ENCODE measurements at places on chromosomes 1 and 21. TPM values are rescaled to one million over a fixed set of nuclear protein-coding genes. Genes with fewer than 3 reads are reported as not detected.

GRCh38 chr1:108878678-108879077 lies 1.9 kb downstream of the GPSM2 start:
- no peak for DNase-seq
- peak overlapping the region; percentile 57 for H3K27ac ChIP-seq
- peak overlapping the region; percentile 44 for H3K4me3 ChIP-seq
- no peaks in the 10 kb centered on the region for H3K36me3 ChIP-seq
- H3K27me3 ChIP-seq: no peaks in the 10 kb centered on the region

Gene VWA5B1
- not detected for total RNA-seq

DNA sequence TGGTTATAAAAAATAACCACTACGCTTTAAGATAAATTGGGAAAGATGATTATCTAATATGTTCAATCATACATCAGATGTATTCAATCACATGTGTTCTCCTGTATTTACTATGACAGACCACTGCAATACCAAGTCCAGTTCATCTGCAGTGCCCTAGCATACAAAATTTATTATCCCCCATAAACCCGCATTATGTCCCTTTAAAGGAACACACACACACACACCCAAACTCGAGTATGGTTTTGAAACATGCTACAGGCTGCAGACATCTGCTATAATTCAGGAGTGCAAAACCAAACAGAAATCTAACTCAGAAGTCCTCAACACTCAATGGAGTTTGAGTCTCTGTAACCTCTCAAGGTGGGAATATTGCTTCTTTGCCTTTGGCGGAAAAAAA lies 14.9 kb downstream of the ODF2L start:
- no peak for DNase-seq
- H3K4me1 ChIP-seq: peaks cover 20% of the 10 kb centered on the region
- no peak overlapping the region for H3K27ac ChIP-seq

DNA sequence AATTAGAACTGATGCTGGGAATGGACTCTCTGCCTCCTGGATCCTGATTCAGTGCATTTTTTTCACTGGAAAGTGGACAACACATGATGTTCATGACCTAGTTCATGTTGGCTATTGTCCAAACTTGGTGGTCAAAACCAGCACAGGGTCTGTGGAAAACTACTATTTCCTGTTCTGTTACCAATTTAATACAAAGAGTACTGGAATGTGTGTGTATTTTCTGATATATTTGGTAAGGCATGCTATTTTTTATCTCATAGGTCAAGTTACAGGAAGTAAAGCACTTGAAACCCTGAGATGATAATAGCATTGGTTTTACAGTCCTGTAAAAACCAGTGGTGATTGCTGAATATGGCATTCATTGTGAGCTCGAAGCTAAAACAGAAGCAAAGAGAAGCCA lies 89.9 kb downstream of the SGIP1 start:
- no peak overlapping the region for H3K4me3 ChIP-seq
- DNase-seq: no peak
- H3K4me1 ChIP-seq: peaks cover 18% of the 10 kb centered on the region
- H3K27me3 ChIP-seq: no peaks in the 10 kb centered on the region

DNA sequence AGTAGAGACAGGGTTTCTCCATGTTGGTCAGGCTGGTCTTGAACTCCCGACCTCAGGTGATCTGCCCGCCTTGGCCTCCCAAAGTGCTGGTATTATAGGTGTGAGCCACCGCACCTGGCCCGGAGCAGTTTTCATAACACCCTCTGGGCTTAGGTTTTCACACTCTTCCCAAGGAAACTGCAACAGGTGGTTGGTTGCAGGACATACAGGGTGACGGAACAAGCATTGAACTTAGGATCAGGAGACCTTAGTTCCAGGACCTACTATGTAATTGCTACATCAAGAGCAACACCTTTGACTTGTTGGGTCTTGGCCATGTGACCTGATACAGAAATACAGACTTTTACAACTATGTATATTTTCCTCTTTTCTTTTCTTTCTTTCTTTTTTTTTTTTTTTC lies 37.9 kb downstream of the MFSD2A start:
- H3K4me1 ChIP-seq: no peaks in the 10 kb centered on the region
- H3K27me3 ChIP-seq: peaks cover 6% of the 10 kb centered on the region
- DNase-seq: no peak

Gene TACSTD2
- not detected for total RNA-seq

- H3K4me3 ChIP-seq: no peak overlapping the region
- H3K4me1 ChIP-seq: peaks cover 51% of the 10 kb centered on the region
- H3K27me3 ChIP-seq: no peaks in the 10 kb centered on the region
- DNase-seq: no peak
- H3K27ac ChIP-seq: no peak overlapping the region
These were observed 86.2 kb downstream of the RIPK4 start for GRCh38 chr21:41680444-41681347.

Gene RABGGTB
- total RNA-seq: 62.5 TPM

DNA sequence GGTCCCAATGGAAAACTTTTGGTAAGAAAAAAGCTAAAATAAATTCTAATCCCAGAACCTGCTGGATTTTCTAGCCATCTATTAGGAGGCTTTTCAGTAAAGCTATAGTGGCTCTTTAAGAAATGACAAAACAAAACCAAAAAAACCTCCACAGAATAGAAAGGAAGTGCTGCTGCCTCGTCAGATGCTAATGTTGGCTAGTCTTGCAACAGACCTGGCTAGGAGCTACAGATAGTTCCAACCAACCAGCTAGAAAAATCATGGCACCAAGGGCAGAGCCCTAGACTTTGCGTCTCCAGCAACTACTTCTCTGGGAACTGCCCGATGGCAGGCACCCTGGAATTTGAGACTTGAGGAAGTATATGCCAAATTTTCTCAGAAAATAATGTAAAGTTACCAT lies 7.6 kb downstream of the CD101 start:
- no peak overlapping the region for H3K4me3 ChIP-seq
- peaks cover 11% of the 10 kb centered on the region for H3K27me3 ChIP-seq
- no peaks in the 10 kb centered on the region for H3K4me1 ChIP-seq
- no peak for DNase-seq
- H3K36me3 ChIP-seq: no peaks in the 10 kb centered on the region
- H3K27ac ChIP-seq: no peak overlapping the region

DNA sequence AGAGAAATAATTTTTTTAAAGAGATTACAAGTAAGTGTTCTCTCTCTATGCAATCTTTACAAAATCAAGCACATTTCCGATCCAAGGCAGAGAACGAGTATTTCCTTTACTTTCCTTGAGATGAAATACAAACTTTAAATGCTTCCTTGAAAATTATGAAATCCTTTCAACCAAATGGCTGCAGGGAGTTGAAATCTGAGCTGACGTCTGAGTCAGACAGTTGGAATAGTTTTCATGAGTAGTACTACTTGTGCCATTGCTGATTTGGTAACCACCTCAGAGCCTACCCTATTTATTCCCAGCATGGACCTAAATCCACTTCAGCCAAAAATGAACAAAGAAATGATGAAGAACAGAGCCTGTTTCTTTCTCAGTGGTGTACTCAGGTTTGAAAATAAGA lies 183.6 kb downstream of the GIPC2 start:
- H3K27me3 ChIP-seq: peaks cover 17% of the 10 kb centered on the region
- H3K4me1 ChIP-seq: peaks cover 12% of the 10 kb centered on the region
- no peak for DNase-seq
- no peaks in the 10 kb centered on the region for H3K36me3 ChIP-seq

Gene OR10Z1
- not detected for total RNA-seq

DNA sequence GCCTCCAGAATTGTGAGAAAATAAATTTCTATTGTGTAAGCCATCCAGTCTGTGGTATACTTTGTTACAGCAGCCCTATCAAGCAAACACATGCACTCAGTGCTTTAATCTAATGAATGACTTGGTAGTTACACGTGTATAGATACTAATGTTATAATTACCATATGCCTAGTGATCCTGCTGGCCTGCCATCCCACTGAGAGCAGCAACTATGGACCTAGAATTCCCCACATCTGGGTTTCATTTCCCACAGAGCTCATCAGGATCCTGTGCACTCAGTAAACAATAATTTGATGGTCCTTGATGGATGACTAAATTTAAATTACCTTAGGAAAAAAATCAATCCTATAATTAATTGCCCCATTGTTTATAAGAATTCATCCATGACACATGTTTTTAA lies 86.5 kb upstream of the RGS1 start:
- H3K27ac ChIP-seq: peak overlapping the region; percentile 98
- no peaks in the 10 kb centered on the region for H3K27me3 ChIP-seq
- H3K36me3 ChIP-seq: no peaks in the 10 kb centered on the region
- peaks cover 50% of the 10 kb centered on the region for H3K4me1 ChIP-seq
- DNase-seq: no peak

DNA sequence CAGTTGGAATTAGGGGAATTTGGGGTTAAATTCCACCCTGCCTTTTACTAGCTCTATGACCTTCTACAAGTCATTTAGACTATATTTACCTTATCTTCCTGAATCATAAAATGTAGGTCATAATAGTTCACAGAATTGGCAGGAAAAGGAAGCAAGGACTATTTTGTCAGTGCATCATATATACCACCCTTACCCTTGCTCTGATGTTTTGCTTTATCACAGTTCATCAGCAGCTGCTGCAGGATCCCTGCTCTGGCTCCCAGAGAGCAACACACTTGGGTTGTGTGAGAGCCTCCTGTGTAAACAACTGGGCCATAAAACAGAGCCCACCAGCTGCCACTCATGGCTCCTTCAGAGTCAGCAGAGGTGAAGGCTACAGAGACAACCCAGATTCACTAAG lies 631.6 kb upstream of the CAMK1G start:
- peaks cover 7% of the 10 kb centered on the region for H3K27me3 ChIP-seq
- no peak overlapping the region for H3K27ac ChIP-seq
- no peaks in the 10 kb centered on the region for H3K36me3 ChIP-seq
- no peak overlapping the region for H3K4me3 ChIP-seq
- no peak for DNase-seq

Gene FCRL6
- total RNA-seq: not detected

Measured in osteocyte (in vitro differentiated cells).